CD4-positive, alpha-beta T cell treated with Interleukin-17A for 4 hours (primary cell): ENCODE measurements at places on chromosomes 12 and 14.

DNA sequence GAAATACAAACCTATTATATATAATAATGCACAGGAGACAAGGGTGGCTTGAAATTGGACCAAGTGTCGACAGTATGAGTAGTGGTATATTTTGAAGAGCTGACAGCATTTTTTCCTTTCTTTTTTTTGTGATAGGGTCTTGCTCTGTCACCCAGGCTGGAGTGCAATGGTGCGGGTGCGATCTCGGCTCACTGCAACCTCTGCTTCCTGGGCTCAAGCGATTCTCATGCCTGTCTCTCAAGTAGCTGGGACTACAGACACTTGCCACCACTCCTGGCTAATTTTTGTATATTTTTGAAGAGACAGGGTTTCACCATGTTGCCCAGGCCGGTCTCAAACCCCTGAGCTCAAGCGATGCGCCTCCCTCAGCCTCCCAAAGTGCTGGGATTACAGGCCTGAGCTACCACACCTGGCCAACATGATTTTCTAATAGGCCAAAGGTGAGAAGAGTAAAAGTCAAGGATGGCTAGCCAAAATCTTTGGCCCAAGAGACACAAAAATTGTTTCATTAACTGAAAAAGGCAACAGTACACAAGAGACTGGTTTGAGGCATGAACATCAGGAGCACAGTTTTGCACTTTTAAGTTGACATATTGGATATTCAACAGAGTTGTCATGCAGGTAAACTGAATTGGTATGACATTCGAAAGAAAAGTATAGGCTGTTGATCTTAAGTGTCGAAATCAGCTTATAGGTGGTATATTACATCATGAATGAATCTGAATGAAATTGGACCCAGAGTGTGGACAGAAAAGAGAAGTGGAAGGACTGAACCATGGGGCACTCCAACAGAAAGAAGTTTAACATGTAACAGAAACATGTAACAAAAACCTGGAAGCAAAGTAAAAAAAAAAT, 12.5 kb downstream of the HNRNPC start:
- no peak for DNase-seq

GRCh38 chr12:85872497-85873091, 1.5 kb upstream of the NTS start:
- no peak for DNase-seq

GRCh38 chr12:11676052-11676451, 26.6 kb downstream of the ETV6 start:
- no peak for DNase-seq

DNA sequence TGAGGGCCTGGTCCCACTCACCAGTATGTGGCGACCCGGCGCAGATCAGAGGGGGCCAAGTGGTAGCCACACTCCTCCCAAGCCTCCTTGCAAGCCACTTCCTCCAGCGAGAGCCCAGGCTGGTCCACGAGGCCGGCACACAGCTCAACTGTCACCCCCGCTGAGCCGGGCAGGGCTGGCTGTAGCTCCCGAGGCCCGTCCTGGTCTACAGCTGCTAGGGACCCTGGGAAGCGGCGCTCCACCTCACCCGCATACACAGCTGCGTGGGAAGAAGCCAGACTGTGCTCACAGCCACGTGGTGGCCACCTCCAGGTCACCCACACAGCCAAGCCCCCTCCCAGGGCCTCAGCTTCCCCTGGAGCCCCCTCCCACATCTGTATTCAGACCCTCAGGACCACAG, 4.6 kb downstream of the NUDT14 start:
- DNase-seq = no peak

- DNase-seq = no peak
These were observed 72.0 kb downstream of the NCOR2 start for GRCh38 chr12:124495194-124495983.

GRCh38 chr14:43215524-43215923, 1291.6 kb downstream of the FSCB start:
- DNase-seq = no peak

DNA sequence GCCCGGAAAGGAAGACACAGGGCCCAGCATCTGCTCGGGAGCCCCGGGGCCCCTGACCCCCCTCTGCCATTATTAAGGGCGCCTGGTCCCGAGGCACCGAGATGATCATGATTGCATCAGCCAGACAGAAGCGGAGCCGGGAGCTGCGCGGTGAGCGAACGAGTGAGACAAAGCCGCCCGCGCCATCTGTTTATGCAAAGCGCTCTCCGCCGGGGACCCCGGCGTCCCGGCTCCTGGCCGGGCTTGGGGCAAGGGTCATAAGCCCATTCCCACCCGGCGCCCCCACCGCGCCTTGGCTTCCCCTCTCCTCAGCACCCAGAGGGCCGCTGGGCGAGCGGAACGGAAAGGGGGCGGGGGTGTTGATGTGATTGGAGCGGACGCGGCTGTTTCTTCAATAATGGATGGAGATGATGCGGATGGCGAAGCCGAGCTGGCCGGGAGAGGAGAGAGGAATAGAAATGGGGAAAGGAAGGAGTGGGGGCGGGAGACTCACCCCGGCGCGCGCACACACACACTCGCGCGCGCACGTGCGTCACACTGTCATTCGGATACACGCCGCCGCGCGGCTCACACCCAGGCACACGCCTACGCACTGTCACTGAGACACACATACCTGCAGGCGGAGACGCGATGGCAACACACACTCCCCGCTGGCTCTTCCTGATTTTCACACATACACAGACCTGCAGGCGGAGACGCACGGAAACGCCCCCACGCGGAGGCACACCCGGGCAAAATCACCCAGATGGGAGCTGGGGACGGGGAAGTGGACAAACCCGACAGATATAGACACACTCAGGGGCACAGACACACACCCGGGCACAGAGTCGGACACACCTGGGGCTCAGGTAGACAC, 10.7 kb downstream of the STAC3 start:
- peak; percentile 87 for DNase-seq

DNA sequence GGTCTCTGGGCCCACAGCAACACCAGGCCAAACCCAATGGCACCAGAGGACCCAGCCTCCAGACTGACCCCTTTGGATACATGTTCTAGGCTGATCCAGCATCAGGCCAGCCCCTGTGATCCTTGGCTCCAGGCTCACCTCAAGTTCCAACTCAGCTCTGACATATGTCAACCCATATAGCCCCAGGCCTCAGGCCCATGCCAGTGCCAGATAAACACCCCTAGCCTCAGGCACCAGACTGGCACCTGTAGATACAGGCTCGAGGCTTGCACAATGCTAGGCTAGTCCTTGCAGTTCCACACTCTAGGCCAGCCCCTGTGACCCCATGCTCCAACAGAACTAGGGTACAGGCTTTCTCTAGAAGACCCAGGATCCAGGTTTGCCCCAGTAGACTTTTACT, 287.5 kb downstream of the KCNC2 start:
- DNase-seq = no peak

GRCh38 chr12:127957001-127957660, 309.8 kb upstream of the TMEM132C start:
- no peak for DNase-seq

GRCh38 chr12:21608196-21608595, 3.5 kb upstream of the GYS2 start:
- DNase-seq = no peak

DNA sequence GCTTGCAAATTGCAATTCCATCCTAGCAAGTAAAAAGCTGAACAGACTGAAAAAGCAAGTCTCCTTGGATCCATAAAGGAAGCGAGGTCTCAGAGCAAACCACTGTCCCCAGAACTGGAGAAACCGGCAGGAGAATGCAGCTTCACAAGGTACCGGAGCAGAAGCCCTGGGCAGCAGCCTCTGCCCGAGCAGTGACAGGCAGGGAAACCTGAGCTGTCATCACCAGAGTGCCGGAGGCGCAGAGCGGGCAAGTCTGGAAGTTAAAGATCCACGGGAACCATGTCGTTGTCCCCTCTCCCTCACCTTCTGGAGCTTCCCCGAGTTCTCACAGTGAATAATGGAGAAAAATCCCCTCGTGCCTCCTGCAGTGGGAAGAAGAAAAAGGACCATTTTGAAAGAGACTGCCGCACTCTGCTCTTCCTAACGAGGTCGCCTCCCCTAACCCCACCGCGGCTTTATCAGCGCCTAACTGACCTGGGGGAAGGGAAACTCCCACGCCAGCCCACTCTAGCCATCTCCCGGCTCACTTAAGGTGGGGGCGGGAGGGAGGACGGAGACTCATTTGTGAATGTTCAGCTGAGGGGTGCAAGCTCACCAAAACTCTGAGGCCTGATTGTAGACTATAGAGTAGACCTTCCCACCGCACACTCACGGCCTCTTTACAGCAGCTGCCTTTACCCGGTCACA, 27.8 kb downstream of the FBXL14 start:
- DNase-seq = no peak

- DNase-seq = no peak
These were observed 57.8 kb upstream of the ACTN1 start for GRCh38 chr14:69036757-69037506.

DNA sequence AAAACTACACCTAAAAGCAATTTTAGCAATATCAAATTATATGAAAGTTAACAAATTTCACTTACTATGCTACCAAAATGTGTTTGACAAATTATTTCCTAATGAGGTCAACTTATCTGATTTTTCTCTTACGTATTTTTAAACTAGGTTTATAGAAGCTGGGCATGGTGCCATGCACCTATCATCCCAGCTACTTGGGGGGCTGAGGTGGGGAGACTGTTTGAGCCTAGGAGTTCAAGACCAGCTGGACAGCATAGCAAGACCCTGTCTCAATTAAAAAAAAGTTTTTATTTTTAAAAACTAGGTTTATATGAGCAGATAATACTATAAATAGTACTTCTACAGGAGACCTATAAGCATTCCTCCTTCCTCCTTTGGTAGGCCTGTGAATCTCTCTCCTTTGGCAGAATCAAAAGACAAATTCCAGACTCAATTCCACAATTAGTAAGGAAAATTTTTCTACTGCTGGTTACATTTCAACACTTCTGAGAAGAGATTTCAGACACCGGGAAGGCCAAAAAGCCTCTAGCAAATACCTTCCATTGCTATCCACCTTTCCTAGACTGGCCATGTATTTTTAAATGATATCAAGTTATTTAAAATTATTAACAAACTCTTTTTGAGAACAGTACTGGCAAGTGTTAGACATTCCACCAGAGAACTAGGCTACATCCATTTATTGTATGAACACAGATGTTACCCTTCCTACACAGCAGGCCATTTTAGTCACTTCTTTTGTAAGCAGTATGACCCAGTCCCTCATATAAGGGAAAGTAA, 34.4 kb downstream of the CDK17 start:
- no peak for DNase-seq

DNA sequence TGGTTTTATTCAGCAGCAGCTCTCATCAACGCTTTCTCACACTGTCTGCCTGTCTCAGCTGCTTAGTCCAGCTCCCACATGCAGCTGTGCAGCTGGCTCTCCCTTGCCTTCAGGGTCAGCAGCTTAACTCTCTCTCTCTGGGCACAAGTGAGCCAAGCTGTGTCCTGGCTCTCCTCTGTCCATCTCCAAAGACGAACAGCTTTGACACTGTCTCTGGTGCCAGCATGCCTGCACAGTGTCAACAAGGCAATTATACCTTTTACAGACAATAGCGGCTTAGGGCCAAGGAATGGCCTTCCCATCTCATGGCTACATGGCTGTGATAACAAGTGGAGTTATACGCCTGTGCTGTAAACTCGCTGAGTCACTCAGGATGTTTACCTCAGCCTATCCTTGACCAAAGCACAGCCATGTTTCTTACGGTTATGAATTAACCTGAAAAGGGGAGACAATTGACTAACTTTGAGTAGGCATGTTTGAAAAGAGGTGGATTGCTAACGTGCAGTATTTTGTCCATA, 38.4 kb upstream of the MANSC4 start:
- DNase-seq = no peak

GRCh38 chr14:88765130-88765529, 27.6 kb downstream of the EML5 start:
- DNase-seq = no peak

DNA sequence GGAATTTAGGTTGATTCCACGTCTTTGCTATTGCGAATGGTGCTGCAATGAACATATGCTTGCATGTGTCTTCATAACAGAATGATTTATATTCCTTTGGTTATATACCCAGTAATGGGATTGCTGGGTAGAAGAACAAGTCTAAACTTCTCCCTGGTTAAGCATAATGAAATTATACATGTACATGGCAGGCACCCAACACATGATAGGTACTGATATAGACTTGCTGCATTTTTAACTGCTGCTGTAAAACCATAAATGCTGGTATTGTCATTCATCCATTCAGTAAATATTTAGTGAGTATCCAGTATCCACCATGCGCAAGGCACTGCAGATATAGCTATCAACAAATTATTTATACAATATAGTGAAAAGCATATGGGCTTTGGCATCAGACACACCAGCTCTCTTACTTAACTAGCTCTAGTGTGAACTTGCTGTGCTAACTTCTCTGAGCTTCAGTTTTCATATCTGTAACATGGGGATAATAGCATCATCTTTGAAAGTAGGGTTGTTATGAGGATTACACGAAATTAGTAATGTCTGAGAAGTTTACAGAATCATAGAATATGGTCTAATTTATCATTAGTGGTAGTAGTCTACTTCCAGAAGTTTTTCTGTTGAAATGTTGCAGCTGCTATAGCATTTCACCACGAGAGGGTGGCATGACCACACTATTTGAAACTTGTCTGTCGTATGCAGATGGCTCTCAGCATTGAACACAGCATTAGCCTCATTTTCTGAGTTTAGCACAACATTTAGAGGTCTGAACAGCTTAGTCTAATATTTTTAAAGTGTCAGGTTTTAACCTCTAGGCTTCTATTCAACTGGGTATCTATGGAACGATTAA, 32.0 kb upstream of the SEL1L start:
- no peak for DNase-seq

DNA sequence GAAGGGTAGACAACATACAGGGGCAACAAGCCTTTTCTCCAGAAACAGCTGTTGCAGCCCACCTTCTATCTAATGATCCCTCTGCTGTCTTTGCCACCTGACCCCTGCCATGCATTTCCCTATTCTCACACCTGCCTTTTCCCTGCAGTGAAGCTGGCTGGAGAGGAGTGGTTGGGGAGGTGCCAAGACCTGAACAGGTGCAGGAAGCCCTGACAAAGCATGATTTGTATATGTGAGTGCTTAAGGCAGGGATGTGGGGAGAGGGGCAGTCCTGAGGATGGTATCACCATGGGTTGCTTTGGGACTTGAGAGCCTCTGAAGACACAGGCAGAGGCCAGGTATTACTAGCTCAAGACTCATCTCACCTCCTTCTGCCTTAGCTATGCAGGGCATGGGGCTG, 2.9 kb upstream of the PFDN5 start:
- DNase-seq = no peak

DNA sequence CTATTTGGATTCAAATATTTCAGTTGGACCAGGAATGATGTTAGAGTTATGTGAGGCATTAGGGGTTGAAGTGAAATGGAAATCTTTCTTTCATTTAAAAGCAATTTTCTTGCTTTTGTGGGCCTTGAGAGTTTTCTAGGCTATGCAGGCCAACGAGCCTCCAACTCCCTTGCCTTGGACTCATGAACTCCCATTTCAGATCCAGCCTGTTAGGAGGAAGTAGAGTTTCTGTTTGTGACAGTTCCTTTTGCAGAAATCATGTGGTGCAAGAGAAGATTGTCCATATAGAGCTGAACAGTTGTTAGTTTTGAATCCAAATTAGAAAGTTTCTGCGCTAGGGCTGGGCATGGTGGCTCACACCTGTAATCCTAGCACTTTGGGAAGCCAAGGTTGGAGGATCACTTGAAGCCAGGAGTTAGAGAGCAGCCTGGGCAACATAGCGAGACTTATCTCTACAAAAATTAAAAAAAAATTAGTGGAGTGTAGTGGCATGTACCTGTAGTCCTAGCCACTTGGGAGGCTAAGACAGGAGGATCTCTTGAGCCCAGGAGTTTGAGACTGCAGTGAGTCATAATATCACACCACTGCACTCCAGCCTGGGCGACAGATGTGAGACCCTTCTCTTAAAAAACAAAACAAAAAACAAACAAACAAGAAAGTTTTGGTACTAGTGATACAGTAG, 47.3 kb upstream of the MED13L start:
- DNase-seq = peak; percentile 17

GRCh38 chr12:105721051-105721825, 390.7 kb downstream of the C12orf75 start:
- no peak for DNase-seq
